Small intestine (tissue), 16 donors: ENCODE measurements at places on chromosomes 16 and 17. TPM values are rescaled to one million over a fixed set of nuclear protein-coding genes. Genes with fewer than 3 reads are reported as not detected.

Gene PHLPP2
- polyA plus RNA-seq: 3.6 TPM

GRCh38 chr16:14240964-14241363, 169.8 kb downstream of the MRTFB start:
- no peak for DNase-seq

DNA sequence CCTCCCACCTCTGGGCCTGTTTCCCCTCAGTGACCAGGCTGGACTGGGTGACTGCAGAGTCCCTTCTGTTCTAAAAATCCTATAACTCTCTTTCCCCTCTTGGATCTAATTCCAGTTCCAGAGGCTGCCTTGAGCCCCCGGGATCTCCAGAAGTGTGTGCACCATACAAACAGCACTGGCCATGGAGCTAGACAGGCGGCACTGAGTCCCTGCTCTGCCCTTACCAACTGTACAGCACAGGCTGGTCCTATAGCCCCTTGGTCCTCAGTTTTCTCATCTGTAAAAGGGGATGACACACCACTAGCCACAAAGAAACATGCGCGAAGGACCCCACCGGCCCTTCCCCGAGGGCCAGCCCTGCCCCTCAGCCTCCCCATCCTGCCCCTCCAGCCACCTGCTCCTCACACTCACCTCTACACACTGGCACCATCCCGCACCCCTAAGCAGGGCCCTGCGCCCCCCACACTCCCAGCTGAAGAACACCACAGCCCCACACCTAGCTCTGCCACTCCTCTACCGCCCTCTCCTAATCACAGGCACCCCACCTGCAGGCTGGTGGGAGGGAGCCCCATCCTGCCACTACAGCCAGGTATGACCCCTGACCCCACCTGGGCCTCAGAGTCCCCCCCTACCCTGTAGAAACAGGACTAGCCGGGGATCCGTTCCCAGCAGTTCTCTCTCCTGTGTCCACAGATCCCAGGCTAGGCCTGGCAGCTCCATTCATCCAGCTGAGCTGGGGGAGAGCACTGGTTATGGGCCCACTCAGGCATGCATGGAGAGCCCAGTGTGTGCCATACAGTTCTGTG, 913 bp upstream of the KRT16 start:
- DNase-seq: no peak

GRCh38 chr17:10211666-10212065, 13.3 kb upstream of the GAS7 start:
- DNase-seq: no peak
